ENCODE measurements at places on chromosomes 11 and 22.

GRCh38 chr11:12210200-12210599 lies 99.8 kb downstream of the MICAL2 start:
- no peak for DNase-seq

DNA sequence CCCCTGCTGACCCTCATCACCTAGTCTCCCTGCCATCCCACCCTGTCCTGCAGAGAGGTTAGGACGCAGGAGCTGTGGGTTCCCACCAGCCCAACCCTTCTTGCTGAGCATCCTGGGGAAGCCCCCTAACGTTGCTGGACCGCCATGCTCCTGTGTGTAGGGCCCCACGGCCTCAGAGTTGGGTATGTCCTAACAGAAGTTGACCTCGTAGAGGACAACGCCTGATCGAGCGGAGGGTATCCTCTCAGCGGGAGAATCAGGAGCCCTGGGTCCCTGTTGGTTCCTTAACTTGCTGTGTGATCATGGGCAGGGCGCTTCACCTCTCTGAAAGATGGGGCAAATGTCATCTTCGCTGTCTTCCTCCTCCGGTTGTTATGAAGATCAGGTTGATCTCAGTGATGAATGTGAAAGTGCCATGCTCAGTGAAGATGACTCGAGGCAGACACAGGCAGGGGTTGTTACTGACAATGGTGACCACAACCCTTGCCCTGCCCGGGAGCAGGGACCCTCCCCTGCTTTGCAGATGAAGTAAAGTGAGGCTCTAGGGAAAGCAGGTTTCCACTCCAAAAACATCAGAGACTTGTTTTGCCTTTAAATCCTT lies 19.3 kb upstream of the CD5 start:
- DNase-seq = peak; percentile 38

DNA sequence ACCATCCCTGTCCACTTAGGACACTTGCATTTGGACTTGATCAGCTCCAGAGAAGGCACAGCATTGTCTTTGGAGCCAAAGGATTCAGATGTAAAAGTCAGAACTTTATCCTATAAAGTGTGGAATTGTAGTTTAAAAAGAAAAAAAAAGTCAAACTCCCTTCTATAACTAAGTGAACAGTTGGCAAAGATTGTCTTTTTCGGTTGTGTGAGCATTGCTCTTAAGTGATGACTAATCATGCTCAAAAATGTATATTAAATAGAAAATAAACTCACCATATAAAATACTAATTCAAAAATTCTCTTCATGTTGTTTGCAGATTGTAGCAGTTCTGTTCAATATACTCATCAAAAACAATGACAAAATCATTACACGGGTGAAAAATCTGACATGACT lies 93.8 kb downstream of the ETS1 start:
- DNase-seq = no peak

GRCh38 chr11:16902182-16902581 lies 112.0 kb downstream of the PLEKHA7 start:
- peak; percentile 9 for DNase-seq

GRCh38 chr11:78168539-78169477 lies 19.6 kb downstream of the KCTD21 start:
- no peak for DNase-seq

GRCh38 chr11:122375687-122376399 lies 259.8 kb upstream of the BLID start:
- no peak for DNase-seq

DNA sequence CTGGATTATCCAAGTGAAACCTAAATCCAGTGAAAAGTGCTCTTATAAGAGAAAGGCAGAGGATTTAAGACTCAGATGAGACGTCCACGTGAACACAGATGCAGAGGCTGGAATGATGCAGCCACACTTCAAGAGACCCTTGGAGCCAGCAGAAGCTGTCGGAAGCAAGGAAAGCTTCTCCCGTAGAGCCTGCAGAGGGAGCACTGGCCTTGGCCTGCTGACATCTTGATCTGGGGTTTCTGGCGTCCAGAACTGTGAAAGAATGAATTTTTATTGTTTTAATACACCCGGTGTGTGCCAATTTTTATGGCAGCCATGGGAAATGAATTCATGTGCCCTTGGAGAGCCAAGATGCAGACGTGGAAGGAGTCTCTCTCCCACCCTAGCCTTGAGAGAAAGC lies 407.0 kb upstream of the B3GAT1 start:
- DNase-seq = no peak

GRCh38 chr11:5234381-5234834 lies at the start of gene HBD:
Gene HBD (minus strand): TSS chr11:5234483. CDS start chr11:5234433, 50 bp downstream.
- no peak for DNase-seq

DNA sequence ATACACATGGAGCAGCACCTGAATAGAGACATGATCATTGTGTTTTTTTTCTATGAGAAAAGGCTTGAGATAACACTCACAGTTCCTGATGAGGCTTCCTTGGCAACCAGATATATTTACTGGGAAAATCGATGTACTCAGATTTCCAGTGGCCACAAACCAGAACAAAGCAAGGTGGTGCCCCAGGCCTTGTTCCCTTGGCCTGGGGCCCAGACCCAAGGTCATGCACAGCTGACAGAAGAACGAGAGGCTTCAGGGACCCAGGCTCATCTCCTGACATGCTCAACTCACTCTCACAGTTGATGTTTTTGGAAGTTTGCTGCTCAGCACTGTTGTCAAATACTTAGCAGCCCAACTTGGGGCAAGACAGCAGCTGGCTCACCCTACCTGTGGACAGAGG lies 281.8 kb downstream of the NTM start:
- DNase-seq = no peak

DNA sequence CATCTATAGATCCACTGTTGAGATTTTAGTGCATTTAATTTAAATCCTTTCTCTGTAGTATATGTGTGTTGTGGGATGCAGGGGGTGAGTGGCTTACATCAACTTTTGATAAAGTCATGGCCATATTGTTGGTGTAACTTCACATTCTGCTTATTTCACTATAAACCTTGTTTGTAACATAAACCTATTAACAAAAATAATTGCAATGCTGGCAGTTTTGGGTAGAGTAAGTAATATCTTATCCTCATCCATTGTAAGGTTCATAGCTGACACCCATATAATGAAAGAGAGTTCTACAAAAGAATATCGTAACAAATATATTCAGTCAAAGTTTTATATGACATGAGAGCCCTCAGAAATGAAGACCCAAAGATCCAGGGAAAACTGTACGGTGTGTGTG lies 601.7 kb upstream of the ANO3 start:
- no peak for DNase-seq

DNA sequence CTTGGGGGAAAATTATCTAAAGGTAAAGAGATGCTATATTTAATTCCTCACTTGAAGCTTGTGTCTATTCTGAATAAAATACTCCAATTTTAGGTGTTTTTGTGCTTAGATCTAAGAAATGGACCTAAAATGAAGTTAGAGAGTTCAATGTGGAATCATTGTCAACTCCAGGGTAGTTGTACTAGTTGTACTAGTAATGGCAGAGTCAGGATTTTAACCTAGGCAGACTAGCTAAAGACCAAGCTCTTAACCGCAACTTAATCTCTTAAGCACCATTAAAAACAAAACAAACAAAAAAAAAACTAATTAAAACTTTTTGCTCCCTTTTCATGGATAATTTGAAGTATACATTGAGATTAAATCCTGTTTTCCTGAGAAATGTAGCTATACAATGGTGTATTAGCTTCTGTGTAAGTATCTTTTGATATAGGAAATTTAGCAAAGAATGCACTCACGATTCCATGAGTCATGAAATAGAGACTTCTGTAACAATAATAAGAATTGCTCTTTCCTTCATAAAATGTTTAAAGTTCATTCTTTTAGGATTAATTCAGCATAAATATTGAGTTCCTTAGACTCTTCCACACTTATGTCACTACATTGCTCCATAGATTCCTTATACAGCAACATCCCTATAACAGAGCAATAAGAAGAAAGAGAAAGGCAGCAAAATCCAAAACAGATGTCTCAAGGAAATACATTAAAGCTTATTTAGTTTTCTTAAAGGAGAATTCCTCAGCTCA lies 26.5 kb upstream of the SOX6 start:
- no peak for DNase-seq

DNA sequence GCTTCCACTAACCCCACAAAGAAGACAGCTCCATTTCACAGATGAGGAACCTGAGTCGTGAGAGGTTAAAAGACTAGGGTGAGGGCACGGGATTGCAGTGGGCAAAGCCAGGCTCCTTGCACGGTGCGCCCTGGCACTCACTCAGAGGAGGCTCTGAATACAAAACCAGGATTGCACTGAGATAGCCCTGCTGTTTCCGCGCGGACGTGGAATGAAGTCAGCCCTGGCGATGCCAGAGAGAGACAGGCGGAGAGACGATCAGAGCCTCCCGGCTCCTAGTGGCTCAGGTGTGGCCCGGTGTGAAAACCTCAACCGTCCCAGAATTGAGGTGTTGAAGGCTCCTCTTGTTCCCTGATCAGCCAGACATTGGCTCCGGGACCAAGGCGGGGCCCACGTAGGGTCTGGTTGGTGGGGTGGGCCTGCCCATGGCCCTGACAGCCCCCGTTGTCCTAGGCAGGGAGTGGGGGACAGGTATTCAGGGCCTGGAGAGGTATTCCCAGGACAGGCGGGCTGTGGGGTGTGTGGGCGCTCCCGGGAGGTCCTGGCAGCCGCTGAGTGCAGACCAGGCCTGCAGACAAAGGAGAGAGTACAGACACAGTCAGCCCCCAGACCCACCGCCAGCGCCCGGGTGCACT lies 43.1 kb upstream of the LINC01488 start:
- DNase-seq = no peak

- no peak for DNase-seq
These were observed 3.0 kb upstream of the SSH3 start for GRCh38 chr11:67300256-67300755.

DNA sequence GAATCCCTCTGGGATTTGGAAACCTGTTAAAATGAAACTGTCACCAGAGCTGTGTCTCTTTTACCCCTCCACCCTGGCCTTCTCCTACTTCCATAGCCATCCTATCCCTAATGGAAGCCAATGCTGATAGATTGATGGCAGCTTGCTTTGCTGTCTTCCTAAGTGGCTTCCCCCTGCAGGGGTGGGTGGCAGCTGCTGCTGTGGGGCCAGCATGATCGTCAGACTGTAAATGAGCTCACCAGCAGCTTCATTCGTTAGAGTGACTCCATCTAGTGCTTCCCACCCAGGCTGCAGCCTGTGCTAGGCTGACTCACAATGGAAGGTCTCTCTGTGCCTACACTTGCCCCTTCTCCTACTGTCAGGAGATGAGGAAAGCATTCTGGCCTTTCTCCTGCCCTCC lies 311.0 kb downstream of the BUD13 start:
- no peak for DNase-seq

GRCh38 chr11:35997902-35998520 lies 54.1 kb downstream of the LDLRAD3 start:
- no peak for DNase-seq

DNA sequence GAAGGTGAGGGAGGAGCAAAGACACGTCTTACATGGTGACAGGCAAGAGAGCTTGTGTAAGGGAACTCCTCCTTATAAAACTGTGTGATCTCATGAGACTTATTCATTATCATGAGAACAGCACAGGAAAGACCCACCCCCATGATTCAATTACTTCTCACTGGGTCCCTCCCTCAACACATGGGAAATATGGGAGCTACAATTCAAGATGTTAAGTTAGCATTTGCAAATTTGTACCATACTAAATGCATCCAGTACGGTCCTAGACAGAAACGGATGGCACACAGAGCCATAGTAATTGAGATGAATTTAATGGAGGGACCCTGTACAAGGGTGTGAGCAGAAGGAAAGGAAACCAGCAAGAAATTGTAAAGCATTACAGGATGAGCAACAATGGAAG lies 765.8 kb upstream of the API5 start:
- no peak for DNase-seq
